ENCODE measurements at places on chromosomes 3 and 15. TPM values are rescaled to one million over a fixed set of nuclear protein-coding genes. Genes with fewer than 3 reads are reported as not detected.

GRCh38 chr15:69987492-69988489 lies 109.9 kb downstream of the TLE3 start:
- DNase-seq, result no peak

- DNase-seq, result no peak
These were observed 37.0 kb downstream of the NR1I2 start for GRCh38 chr3:119818937-119819336.

- DNase-seq, result no peak
These were observed 196.5 kb downstream of the KLHL25 start for GRCh38 chr15:85598219-85598618.

- DNase-seq, result no peak
These were observed 332.9 kb downstream of the TIGIT start for GRCh38 chr3:114626751-114627150.

DNA sequence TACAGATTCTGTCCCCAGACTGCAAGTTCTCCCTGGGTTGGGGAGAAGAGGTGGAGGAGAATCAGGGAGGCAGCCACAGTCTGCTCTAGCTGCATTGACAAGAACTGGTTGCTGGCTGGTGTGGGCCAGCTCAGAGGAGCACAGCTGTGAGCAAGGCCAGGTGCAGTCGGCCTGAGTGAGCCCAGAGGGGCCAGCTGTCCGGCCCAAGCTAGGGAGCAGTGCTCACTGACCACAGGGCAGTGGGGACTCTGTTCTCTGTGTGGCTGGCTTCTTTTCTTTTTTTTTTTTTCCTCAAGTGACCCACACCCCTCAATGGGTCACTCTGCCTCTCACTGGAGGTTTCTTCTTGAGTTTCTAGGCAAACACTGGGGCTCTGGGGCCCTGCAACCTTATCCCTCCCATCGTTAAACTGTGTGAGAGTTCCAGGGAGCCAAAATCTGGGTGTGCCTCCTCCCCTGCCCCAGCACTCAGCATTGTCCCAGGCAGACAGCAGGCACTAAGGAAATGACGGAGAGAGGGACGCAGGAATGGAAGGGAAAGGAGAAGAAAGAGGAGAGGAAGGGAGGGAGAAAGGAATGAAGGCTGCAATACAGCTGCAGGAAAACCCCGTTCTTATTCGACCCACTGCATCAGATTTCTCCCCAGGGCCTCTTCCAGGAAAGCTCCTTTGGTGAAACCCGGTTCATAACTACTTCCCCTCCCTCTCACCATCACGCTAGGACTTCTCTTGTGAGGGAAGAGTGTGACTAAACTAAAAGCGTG lies 37.7 kb upstream of the HES1 start:
- DNase-seq, result no peak

DNA sequence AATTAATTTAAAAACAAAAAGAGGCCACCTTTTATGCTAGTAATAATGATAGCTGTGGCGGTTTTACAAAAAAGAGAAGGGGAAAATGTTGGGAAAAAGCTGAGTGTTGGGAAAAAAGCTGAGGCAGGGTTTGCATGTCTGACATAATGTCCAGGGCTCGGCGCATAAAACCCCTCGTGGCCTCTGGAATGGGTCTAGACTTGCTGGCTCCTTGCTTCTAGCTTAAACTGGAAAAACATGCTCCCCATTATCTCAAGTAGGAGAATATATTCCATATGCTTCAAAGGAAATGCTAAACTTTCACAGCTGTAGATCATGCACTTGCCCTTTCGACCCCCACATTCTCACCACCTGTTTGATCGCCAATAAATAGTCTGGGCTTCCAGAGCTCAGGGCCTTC lies 53.0 kb downstream of the CYP19A1 start:
- DNase-seq, result no peak

The DNAH12 gene
- total RNA-seq, result not detected

The SPSB4 gene
- not detected for total RNA-seq

The PPIP5K1 gene
- total RNA-seq, result 11.3 TPM
